ENCODE measurements at places on chromosomes 16 and 17. TPM values are rescaled to one million over a fixed set of nuclear protein-coding genes. Genes with fewer than 3 reads are reported as not detected.
A peak's percentile ranks its signal among the peaks of the same experiment; 100 is the strongest.

DNA sequence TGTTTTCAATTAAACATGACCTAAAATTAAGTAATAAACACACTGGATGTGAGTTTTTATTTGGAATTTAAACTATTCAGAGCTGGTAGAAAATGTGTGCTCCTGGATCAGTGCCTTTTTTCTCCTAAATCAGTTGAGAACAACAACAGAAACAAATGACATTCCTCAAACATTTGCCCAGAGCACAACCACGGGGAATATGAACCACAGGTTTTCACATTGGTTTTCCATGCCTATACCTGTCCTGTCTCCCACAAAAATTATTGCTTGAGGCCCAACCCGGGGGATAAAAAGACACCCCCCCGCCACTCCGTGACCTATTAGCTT, 6.8 kb downstream of the HSBP1 start:
- no peak for DNase-seq

DNA sequence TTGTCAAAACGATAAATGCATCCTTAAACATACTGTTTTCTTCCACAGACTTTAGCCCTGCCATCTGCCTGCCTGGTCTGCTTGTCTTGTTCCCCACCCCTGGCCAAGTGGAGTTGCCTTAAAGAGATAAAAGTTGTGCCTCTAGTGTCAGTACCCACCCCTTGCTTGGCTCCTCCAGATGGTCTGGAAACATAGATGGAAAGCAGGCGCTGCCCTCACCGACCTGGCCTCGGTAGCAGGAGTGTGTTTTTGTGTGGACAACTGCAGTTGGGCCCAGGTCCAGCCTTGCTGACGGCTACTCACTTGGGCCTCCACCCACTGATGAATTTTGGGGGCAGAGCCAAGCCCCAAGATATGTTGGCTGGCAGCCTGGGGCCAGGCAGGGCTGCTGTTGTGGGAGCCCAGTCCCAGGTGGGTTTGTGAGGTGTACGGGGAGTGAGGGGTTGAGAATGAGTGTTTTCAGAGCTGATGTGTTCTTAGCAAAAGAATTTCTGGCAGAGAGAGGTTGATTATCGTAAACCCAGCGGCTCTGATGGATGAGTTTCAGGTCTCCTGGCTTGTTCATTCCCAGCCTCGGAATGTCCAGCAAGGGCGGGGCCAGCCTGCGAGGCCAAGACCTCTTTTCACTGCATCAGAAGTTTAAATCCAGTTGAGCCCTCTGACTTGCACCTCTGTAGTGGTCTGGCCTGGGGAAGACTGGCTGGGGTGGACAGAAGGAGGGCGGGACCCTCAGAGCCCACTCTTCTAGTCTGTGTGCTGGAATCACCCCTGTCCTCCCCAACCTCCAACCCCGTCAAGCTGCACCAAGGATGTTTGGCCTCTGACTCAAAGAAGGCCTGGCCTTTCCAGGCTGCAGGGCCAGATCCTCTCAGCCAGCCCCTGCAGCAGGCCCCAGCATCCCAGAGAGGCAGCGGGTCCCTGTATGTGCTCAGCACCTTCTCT, 179.7 kb downstream of the RAB11FIP4 start:
- no peak for DNase-seq

DNA sequence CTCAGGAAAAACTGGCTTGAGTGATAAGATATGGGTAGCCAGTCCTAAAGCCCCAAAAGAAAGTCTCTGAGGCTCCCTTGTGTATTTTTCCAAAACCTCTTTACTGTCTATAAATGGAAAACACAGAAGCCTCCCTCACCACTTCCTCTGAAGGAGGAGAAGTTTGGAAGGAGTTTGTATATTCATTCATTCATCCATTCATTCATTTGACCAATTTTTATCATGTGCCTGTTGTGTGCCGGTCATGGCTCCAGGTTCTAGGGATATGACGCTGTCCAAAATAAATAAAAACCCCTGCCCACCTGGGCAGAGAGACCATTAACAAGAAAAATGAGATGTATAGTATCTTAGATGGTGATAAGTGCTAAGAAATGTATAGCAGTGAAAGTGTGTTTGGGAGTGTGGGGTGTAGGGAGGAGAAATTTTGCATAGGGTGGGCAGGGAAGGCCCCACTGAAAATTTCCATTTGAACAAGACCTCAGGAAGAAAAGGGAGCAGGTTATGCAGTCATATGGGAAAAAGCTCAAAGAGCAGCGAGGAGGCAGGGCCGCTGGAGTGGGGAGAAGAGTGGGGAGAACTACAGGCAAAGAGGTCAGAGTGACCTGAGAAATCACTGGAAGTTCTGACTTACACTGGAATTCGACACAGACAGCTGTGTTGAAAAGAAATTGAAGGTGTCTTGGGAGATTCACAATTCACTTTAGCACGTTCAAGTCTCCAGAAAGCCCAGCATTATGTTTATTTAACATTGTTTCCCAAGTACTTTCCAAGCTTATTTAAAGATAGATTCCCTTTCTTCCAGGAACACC, 6.1 kb upstream of the WIPI1 start:
- DNase-seq = no peak

- no peak for DNase-seq
These were observed 353.5 kb downstream of the TOX3 start for GRCh38 chr16:52193441-52193840.

DNA sequence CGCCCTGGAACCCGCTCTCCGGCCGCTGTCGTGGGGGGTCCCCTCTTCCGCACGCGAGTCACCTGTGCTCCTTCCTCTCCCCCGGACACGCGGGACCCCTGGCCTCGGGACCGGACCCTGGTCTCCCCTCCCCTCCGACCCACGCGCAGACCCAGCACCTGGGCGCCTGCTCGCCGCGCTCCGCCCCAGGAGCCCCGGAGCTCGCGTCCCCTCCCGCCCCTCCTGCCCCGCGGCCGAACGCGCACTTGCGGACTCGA, 762 bp downstream of the RAB40B start:
- no peak for DNase-seq

GRCh38 chr17:68433911-68434508, 23.3 kb downstream of the WIPI1 start:
- no peak for DNase-seq

DNA sequence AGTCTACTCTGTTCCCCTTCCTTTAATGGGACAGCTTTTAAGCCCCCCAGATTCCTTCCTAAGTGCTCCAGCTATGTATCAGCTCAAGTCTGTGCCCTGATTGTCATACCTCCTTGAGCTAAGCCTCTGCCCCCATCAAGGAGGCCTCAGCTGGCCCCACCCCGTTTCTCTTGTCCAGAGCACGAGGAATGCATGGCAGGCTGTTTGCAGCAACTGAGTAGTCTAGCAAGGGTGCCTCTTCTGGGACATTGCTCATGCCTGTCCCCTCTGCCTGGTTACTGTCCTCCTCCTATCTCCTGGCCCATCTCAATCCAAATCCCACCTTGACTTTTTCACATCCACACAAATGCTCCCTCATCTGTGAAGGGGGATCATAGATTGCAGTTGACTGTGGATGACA, 27.8 kb upstream of the TMEM220 start:
- no peak for DNase-seq

DNA sequence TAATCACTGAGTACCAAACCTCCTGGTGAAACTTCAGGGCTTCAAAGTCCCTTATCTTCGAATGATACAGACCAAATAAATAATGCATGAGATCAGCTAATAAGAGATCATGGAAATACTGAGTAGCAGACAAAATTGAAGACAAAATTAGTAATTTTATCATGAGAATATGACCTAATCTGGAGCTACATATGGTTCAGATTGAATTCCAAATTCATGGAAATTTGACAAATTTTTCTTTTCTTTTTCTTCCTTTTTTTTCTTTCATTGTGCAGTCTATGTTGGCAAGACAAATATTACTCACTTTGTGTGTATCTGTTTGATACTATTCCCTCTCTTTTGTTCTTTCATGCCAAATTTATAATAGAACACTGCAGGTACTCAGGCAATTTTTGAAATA, 218.1 kb upstream of the KCNJ16 start:
- no peak for DNase-seq

- no peak for DNase-seq
These were observed 2.6 kb downstream of the CACNA1G start for GRCh38 chr17:50563092-50563511.

- no peak for DNase-seq
These were observed 43.8 kb downstream of the COPRS start for GRCh38 chr17:31815212-31815730.

DNA sequence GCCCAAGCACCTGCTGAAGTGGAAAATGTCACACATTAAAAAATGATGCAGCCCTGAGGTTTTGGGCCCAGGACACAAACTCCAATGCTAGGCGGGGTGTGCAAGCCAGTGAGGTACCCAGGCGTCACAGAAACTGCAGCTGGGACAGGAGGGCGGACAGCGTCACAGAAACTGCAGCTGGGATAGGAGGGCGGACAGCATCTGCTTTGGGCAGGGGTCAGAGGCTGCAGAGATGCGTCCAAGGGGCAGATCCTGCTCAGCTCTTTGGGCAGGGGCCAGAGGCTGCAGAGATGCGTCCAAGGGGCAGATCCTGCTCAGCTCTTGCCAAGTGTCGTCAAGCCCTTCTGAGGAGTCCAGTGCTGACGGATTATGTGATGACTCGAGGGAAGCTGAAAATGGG, 43.9 kb upstream of the RCVRN start:
- DNase-seq = no peak

DNA sequence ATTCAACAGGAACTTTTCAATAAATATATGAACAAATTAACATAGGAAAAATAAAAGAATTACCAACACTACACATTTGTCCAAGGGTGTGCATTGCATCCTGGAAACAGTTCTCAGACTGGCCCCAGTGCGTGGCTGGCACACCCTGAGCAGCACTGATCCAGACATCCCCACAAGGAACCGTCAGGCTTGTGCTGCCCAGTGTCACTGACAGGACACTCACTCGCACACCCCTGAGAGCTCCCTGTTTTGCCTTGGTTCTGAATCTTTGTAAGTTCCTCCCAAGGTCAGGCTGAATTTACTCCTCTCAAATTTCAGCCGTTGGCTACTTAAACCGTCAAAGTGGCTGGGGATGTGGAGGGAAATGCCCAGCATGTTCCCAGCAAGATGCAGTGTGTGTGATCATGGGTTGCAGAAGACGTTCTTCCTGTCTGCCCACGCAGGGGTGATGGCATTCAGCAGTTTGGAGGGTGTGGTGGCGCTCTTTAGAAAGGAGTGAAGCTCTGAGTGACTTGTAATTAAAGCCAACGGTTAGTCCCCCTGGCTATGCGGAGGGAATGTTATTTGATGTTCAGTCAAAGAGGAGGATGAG, 1.7 kb downstream of the MT2A start:
- peak; percentile 93 for DNase-seq

- no peak for DNase-seq
These were observed at the start of gene C1QTNF1 for GRCh38 chr17:79023886-79024771. Gene C1QTNF1, plus strand, starts transcription at chr17:79024169. Its CDS starts 19,800 bp downstream, at chr17:79043969.

DNA sequence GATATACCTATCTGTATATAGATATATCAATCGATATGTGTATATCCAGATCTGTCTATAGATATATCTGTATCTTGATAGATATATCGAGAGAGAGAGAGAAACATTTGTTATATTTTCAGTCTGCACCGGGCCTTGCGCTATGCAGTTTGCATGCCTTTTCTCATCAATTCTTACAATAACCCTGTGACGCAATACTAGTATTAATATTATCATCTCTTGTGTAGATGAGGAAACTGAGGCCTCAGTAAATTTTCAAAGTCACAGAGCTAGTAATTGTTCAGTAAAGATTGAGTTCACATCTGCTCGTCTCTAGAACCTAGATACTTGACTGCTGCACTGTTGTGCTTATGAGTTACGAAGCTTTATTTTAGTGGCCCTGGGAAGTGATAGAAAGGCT, 77.6 kb downstream of the NF1 start:
- no peak for DNase-seq

DNA sequence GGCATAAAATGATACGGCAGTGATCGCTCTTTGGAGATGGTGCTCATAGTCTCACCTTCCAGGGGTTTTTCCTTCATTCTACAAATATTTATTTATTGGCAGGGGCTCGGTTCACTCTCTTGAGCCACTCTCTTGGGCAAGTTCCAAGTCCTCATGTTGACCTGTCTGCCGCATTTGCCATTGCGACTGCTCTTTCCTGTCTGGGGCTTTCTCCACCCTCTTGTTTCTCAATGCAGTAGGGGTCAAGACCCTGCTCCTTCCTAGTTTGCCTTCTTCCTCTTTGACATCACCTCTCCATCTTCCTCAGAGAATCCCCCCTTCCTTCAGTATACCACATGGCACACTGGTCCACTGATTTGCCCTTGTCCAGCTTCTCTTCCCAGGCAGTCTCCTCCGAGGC, 21.9 kb upstream of the LRRC75A start:
- DNase-seq = no peak

DNA sequence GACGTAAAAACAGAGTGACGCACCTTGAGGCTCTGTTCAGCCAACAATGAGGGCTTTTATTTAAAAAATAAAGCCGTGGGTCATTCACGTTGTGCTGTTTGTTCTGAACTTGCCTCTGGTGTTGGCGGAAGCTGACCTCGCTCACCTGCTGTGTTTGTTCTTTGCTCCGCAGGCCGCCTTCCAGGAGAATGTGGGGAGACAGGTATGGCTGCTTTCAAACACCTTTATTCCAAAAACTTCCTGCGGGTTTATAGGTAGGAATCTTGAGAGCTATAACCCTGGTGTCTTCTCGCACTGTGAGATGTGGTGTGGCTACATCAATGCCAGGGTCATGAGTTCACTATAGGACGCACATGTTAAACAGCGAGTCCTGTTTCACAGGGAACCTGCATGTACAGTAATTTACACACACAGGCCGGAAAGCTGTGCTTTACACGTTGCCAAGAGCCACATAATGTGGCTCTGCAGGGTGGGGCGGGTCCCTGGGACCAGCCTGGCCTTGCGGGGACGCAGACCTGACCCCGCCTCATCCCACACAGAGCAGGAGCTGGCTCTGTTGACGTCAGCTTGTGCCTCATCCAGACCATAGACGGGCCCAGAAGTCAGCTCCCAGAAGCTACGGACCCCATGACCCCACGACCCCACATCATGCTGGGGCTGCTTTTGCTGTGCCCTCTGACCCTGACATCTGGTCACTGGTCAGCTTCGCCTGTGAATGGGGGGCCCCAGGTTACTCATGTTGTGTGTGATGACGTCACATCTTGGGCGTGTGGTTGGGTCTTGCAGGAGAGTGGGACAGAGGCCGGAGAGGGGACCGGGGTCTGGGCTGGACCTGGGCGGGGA, 49.9 kb upstream of the ZNF750 start:
- no peak for DNase-seq

GRCh38 chr17:17401271-17401781, 75.5 kb upstream of the MED9 start:
- DNase-seq = no peak

- DNase-seq = no peak
These were observed 74.4 kb downstream of the SHISA9 start for GRCh38 chr16:12975766-12976165.

GRCh38 chr17:1179818-1180742, at the start of gene ABR:
Gene ABR, minus strand, starts transcription at chr17:1179981. Its CDS starts 254 bp downstream, at chr17:1179727.
- DNase-seq = peak; percentile 74

- peak; percentile 62 for DNase-seq
These were observed 34.7 kb downstream of the SBK1 start for GRCh38 chr16:28326881-28327610.

The SLFN11 gene
- 139 TPM for total RNA-seq

The IL34 gene
- not detected for total RNA-seq

The CAVIN1 gene
- not detected for total RNA-seq

The KRTAP2-1 gene
- total RNA-seq = not detected

The MFAP4 gene
- total RNA-seq = not detected

The TSPAN10 gene
- 0.50 TPM for total RNA-seq

The SPATA22 gene
- total RNA-seq = not detected

The OR1F1 gene
- not detected for total RNA-seq

The EME1 gene
- 40.2 TPM for total RNA-seq

The TADA2A gene
- 30.5 TPM for total RNA-seq

The KRTAP4-5 gene
- not detected for total RNA-seq

All from natural killer cell treated with Interleukin-12 subunit alpha and Interleukin-12 subunit beta and Interleukin-15 and Interleukin-18, amount 100 ng/mL, for 72 hours (primary cell).